ENCODE measurements at places on chromosomes 16 and 17.
A peak's percentile ranks its signal among the peaks of the same experiment; 100 is the strongest.

- no peak for DNase-seq
These were observed 36.6 kb downstream of the BCO1 start for GRCh38 chr16:81275064-81275532.

DNA sequence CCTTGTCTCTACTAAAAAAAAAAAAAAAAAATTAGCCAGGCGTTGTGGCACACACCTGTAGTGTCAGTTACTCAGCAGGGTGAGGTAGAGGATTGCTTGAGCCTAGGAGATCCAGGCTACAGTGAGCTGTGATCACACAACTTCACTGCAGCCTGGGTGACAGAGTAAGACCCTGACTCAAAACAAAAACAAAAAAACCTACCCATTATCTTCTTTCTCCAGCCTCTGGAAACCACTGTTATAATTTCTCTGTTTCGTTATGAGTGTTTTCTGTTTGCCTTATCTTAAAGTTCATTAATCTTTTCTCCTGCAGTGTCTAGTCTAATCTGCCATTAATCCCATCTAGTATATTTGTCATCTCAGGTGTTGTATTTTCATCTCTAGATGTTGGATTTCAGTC is 18.6 kb upstream of the CLTC start:
- DNase-seq = no peak

DNA sequence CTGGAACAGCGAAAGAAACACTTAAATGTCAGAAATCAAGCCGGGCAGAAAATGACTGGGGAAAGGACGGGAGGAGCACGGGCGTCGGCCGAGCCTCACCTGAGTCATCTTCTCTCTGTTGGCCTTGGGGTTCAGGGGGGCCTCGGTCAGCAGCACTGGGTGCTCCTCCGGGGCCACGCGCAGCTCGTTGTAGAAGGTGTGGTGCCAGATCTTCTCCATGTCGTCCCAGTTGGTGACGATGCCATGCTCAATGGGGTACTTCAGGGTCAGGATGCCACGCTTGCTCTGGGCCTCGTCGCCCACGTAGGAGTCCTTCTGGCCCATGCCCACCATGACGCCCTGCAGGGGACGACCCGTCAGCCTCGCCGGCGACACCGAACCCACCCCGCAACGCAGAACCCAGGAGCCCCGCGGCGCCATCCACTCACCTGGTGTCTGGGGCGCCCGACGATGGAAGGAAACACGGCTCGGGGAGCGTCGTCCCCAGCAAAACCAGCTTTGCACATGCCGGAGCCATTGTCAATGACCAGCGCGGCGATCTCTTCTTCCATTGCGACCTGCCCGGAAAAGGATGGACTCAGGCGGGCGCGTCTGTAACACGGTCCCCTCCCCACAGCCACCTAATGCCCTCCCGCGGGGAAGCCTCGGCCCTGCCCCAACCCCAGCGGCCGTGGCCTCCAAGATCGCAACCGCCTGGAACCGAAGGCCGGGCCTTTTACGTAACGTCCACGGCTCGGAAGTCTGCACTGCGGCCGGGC is 616 bp downstream of the ACTG1 start:
- no peak for DNase-seq

- DNase-seq = no peak
These were observed 27.4 kb upstream of the GSE1 start for GRCh38 chr16:85585711-85586110.

- no peak for DNase-seq
These were observed 3.8 kb upstream of the HOXB2 start for GRCh38 chr17:48548523-48549280.

DNA sequence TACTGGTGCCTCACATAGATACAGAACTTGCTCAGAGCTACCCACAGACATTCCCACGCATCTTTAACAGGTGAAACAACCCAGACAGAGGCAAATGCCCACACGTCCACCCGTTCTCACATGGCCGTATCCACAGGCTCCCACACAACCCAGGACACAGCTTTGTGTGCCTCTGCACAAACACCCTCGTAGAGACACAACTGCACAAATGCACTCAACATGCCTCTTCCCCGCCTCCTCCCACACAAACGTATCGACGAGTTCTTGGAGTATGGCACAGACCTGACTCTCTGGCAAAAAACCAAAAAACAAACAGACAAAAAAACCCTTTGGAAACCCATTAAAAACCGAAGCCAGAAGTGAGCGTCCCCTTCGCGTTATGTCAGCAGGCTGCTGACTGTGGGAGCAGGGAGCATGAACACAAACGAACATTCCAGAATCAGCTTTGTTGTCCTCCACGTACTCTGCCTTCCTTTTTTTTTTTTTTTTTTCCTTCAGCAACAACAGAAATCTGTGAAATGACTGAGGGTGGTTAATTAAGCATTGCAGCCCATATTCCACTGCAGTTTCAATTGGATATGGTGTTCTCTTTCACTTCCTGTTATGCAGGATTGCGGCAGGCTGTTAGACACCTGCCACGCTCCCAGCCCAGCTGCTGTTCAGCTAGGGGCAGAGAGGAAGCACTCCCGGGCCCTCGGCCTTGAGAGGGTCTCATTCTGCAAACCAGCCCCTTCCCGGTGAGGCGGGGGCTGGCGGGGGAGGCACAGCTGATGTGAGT is 313.7 kb downstream of the MAF start:
- no peak for DNase-seq

DNA sequence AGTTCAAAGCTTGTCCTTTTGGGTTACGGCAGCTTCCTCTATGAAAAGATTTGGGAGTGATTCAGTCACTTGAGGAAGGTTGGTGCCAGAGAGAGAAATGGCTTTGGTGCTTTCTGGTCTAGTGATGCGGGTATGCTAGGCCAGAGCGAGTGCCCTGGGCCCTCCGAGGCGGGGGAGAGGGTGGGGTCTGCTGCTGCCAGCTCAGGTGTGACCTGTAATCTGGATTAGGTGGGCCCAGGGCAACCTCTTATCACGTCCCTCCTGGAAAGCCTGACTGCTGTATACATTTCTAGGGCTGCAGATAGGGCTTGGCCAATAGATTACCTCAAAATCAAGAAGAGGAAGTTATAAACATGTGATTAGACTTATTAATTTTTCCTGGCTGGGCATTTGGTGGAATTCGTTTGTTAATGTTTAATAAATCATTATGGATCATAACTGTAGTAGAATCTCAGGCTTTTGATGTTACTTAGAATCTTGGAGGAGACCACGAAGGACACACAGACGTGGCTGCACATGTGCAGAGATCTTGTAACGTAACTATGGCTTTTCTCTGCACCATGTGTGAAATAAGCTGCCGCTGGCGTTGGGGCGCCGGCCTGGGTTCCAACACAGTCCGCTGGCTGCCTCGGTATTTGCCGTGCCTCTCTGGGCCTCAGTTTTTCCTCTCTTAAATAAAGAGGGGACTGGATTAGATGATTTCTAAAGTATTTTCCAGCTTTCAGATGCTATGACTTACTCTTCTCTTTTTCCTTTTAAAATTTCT is 1.2 kb downstream of the IRF8 start:
- no peak for DNase-seq

DNA sequence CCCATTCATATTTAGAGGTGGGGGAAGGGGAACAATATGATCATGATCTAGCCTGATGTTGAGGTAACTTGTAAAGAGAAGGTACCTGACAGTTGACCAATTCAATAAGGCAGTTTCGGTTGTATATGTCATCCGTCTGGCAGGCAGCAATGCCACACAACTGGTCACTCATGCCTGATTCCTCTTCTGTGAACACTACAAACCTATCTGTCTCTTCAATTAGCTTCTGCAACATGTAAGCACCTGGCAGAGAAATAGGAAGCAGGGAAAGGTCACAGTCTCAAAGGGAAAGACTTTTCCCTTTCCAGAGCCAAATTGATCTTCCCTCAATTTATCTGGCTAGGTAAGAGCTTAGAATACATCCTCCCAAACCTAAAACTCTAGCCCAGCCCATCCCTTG is 10.2 kb upstream of the RSKR start:
- no peak for DNase-seq

DNA sequence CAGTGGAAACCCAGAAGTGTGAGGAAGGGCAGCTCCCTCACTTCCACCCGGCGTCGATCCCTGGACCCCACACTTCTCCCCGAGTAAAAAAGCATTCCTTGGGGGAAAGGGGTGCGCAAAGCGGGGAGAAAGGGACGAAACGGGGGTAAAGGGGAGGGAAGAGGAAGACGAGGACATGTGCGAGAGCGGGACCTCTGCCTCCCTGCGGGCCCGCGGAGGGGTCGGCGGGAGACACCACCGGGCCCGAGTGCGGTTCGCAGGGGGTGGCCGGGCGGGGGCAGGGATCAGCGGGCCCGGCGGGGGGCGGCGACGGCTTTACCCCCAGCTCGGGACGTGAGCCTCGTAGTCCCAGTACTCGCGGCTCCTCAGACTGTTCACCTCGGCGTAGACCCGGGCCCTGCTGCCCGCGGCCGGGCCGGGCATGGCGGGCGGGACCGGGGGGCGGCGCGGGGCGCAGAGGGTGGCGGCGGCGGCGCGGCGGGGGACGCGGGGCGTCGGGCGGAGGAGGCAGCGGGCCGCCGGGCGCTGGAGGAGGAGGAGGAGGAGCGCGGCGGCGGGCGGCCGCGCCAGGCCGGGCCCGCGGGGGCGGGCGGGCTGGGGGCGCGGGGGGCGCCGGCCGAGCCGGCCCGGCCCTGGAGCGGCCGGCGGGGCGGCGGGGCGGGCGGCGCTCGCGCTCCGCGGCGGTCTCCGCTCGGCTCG is 443 bp downstream of the CSNK2A2 start:
- DNase-seq = no peak

GRCh38 chr16:1509307-1510221 is 16.4 kb downstream of the TELO2 start:
- DNase-seq = no peak

DNA sequence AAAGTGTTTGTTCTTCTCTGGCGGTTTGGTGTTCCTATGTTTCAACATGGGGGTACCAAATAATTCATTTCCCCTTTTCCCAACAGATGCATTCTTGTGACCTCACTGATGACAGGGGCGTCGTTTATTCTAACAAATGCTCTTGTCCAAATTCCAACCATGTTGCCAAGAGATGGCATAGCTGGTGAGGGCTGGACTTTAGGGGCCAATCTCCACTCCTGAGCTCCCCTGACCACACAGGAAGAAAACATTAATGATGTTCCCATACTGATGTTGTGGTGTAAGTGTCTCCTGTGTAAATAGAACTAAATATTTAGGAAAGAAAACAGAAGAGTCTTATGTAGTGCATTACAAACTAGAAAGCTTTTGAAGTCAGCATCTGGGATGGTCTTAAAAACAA is 431.6 kb downstream of the CDH13 start:
- DNase-seq = no peak

DNA sequence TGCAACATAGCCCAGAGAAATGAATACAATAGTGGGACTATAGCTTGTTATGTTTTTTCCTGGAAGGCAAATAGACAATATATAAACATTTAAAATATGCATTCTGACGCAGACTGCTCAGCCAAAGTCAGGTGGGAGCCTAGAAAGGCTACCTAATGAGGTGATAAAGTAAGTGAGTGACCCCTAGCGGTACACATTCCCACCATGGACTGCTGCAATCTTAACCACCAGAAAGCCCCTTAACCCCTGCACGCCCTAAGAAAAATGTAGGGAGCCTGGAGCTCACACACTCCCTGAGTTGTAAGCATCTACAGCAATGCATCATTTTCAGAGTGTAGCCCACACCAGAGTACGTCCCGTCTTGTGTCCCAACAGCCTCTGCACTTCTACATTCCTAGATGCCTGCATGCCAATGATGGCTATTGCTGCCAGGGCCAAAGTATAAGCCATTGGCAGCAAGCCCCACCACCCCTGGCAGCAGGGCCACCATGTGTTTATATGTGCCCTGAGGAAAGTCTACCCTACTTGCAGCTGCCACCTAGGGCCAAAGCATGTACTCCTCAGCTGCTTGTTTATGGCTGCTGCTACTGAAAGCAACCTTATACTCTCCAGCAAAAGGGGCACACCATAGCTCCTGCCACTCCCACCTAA is 127.6 kb downstream of the KIF2B start:
- no peak for DNase-seq

DNA sequence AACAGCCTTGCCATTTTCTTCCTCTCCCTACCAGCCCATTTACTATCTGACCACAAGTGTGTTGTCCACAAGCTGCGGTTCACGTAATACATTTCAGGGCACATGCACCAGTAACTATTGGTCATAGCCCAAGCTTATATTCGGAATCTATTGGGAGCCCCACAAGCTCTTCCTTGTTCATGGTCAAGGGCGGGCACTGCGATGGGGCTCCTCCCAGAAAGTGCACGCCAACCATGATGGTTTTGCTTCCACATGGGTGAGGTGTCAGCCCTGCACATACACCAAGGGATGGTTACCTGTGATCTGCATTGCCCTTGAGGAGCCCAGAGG is 12.1 kb downstream of the THRA start:
- DNase-seq = no peak

GRCh38 chr16:83520596-83520995 is 287.2 kb upstream of the HSBP1 start:
- DNase-seq = no peak

- no peak for DNase-seq
These were observed 7.9 kb downstream of the SOCS1 start for GRCh38 chr16:11248133-11248532.

DNA sequence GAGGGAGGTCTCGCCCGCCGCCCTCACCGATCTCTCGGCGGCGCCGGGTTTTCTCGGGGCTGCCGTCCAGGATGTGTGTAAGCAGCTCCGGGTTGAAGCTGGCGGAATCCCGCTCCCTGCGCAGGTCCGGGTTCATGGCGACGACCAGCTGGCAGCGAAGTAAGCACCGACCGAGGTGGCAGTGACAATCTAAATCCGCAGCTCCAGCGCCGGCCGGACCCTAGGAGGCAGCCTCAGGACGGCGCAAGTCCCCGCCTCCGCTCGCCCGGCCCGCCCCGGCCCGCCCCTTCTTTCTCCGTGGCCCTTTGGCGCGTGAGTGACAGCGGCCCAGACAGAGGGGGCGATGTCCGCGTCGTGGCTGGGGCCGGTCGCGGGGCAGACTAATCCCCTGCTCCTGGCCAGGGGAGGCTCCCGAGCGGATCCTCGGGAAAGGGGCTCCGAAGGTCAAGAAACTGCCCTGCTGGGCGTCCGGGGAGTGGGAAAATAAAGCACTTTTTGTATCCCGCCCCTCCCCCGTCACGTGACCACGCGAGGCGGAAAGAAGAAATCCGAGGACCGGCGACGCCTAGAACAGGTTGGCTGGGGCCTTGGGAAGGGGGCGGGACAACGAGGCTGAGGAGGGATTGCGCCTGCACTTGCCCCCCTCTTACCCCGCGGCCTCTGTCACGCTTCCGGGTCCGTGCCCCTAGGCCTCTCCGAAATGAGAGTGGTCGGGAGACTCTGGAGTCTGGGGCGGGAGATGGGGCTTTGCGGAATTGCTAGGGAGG is at the start of the genes ACOX1 and TEN1:
ACOX1 (minus strand) TSS at position 229 of the 767 bp plus-strand sequence; CDS start at position 136, 93 bp downstream.
TEN1 (plus strand) TSS at position 303 of the 767 bp plus-strand sequence. CDS start 6,953 bp downstream, outside the sequence.
- peak; percentile 92 for DNase-seq

DNA sequence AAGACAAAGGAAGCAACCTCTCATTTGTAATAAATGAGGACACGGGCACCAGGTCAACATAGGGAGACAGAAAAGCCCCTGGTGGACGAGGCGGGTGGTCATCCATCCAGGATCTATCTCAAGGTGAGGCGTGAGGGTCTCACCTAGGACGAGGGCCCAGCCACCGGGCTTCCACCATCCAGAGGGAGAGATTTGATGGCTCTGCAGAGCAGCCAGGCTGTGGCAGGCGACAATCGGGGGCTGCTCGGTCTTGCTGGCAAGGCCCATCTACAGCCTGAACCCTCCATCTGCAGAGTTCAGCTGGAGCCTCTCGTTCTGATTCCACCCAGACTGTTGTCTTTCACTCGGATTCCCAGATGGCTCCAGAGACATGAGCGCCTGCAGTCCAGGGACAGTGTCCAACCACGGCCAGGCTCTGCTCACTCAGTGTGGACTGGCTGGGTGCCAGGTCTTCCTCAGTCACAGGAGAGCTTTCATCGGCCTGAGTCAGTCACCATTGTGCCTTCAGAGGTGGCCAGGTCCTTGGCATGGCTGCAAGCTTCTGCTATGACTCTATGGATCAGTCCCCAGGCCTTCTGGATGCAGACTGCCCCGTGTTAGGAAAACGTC is 5.9 kb downstream of the LITAFD start:
- no peak for DNase-seq
